ENCODE measurements at places on chromosomes 1 and 21.

- no peak for DNase-seq
Observed at GRCh38 chr1:42940851-42941639, 17.6 kb downstream of the SLC2A1 start.

GRCh38 chr1:204520834-204521709, 4.9 kb downstream of the MDM4 start:
- DNase-seq = peak; percentile 76

DNA sequence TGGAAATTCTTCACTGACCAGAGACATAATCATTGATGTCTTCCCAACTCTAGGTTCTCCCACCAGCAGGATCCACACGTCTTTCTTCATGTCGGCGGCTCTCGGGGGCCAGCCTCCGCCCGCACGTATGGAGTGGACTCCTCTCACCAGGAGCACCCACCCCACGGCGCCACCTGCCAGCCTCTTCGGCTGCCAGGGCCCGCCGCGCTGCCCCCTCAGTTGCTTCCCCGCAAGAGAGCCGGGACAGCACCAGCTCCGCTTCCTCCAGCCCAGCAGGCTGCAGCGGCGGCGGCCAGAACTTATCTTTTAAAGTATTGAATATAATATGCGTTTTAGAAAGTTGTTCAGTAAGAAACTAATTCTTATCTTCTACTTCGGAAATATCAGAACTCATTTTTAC, 273.5 kb downstream of the LIPI start:
- no peak for DNase-seq

- no peak for DNase-seq
Observed at GRCh38 chr21:25818121-25818520, 83.3 kb downstream of the GABPA start.

GRCh38 chr1:19651141-19651737, 7.1 kb downstream of the NBL1 start:
- peak; percentile 62 for DNase-seq

- DNase-seq = no peak
Observed at GRCh38 chr1:115314765-115315164, 23.3 kb downstream of the NGF start.

- DNase-seq = no peak
Observed at GRCh38 chr1:56707379-56707778, 62.3 kb downstream of the PRKAA2 start.

All from CD8-positive, alpha-beta memory T cell (primary cell).